Cardiac muscle cell (in vitro differentiated cells and primary cell): ENCODE measurements at places on chromosomes 1 and 21. TPM values are rescaled to one million over a fixed set of nuclear protein-coding genes. Genes with fewer than 3 reads are reported as not detected.

The OR2AK2 gene
- not detected in 2 replicates for total RNA-seq

The KLF17 gene
- not detected in 2 replicates for total RNA-seq

DNA sequence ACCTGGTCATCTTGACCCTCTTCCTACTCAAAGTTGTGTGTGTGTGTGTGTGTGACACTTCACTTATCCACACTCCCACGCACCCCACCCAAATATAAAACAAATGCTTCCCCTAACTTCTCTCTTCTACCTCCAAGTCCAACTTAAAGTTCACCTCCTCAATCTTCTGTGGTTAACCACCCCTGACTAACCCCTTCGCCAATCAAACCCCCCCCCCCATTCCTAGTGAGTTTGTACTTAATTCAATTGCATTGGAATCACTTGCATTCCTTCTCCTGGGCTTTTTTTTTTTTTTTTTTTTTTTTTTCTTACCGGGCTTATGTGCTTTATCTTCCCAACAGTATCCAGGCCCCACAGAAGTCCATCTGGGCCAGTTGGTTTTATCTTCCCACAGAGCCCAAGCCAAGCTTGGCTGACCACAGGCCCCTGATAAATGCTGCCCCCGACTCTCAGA, 78.4 kb downstream of the CD58 start:
- DNase-seq: peak; percentile 65

- DNase-seq: no peak
These were observed 128.0 kb downstream of the NTPCR start for GRCh38 chr1:233078396-233078795.

DNA sequence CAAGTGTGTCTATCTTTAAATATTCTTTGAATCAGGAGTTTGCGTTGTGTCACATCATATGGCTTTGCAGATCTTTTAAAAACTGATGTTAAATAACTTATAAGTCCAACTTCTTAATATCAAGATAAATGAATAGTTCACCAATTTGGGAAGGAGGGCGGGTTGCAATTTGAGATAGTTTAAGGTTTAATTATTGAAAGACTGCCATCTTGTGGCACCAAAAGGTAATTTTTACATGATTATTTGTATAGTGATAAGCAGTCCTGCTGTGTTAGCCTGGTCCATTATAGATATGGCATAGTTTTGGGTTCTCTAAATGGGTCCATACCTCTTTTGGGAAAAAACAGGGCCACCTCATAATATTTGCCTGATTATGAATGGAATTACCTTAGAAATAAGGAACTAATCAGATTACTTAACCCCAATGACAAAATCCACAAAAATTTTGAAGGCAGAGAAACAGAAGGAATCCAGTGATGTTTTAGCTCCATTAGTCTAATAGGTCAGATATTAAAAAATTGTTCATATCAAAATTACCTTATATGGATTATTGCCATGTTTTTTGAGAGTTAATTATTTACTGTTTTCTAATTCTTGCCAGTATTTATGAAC, 64.3 kb downstream of the PRKAA2 start:
- DNase-seq: peak; percentile 68

DNA sequence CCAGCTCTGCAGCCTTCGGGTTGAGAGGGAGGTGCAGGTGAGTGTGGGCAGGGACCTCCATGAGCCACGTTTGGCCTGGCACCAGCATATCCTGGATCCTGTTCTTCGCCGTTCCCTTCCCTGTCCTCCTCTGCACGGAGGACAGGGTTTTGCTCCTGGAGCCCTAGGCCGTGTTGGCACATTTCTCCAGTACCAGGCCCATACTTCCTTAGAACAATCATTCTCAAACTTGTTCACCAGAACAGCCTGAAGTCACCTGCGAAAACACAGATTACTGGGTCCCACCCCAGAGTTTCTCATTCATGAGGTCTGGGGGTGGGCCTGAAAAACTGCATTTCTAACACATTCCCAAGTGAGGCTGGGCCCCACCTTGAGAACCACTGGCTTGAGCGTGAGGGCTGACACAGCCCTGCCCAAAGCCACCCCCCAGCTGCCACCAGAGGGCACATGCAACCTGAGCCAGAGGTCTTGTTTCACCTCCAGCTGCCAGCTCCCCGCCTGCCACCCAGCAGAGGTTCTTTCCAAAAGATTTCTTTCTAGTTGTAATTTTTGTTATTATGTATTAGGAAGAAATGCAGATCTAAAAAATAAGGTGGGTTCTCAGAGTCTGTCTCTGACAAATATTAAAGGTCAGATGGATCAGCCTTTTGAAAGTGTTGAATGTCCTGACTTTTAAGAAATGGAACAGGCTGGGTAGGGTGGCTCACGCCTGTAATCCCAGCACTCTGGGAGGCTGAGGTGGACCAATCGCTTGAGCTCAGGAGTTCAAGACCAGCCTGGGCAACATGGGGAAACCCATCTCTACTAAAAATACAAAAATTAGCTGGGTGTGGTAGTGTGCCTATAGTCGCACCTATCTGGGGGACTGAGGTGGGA, 39.6 kb upstream of the LDLRAP1 start:
- peak; percentile 62 for DNase-seq

DNA sequence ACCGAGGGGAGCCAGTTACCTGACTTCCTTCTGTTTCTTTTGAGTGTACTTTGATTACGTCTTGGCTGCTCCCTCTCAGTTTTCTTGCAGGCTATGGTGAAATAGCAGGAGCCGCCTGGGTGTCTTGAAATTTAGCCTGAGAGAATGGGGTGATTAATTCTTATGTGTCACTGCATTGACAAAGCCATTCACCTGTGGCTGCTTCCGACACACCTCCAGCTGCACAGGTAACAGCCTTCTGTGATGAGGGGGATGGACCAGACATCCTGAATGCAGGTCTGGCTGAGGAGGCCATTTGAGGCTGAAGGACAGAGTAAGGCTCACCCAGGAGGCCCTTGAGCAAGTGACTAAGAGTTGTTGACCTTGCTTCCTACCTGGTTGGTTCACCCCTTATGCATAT, 16.5 kb downstream of the CACNA1E start:
- DNase-seq: no peak

DNA sequence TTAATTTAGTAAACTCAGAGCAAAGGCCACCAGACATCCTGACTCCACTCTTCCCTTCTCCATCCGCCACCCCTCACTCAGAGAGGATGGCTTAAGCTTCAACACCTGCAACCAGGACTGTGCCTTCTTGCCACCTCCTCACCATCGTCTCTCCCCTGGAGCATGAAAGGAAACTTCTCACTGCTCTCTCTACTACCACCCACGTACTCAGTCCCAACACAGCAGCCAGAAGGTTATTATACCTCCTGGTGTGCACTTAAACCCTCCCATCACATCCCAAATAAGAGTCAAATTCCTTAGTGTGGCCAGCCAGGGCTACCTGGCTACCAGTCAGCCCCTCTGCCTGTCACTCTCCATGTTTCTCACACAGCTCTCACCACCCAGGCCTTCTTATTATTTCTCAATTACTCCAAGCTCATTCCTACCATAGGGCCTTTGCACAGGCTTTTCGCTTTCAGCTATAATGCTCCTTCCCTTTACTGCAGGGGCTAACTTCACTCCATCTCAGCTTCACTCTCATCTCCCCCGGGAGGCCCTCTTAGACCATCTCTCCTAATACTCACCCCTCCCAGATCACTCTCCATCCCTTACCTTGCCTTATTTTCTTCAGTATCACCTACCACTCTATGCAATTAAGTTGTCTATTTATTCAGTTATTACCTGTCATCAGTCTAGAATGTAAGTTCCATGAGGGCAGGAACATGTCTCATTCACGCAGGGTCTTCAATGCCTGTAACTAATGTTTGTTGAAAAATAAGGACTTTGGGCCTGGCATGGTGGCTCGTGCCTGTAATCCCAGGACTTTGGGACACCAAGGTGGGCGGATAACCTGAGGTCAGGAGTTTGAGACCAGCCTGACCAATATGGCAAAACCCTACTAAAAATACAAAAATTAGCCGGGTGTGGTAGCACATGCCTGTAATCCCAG, 137.5 kb downstream of the TOMM20 start:
- no peak for DNase-seq

DNA sequence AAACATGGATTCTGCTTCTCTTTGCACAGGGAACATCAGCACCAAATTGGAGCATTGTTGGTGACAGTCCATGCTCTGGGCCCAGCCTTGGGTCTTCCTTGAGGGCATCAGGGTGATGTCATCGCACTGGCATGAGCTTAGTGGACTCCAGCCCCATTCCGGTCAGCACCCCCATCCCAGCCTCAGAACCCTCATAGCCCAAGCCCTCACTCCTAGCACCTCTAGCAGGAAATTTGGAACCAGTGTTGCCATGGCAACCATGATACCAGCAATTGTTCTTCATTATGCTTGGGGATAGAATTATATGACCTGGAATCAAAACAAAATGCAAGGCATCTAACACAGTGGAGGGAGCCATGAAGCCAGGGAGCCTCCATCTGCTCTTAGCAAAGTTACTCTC, 83.1 kb downstream of the VWA5B1 start:
- no peak for DNase-seq

DNA sequence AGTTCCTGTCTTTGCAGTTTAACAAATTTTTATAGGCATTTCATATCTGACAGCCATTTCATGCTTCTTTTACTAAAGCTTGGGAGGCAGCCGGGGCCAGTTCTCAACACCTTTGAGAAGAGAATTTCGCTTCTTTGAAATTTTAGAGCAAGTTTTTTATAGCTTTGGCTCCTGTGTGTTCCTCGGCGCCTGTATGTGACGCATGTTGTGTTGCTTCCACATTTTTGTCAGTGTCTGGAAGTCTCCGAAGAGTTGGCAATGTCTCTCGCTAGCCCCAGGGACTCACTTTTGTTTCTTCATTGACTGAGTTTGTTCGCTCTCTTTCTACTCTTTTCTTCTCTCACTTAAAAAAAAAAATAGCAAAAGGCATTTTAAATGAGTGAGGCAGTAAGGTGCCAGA, 386.9 kb upstream of the PLXNA2 start:
- no peak for DNase-seq
